ENCODE measurements at places on chromosomes 3 and 15.

GRCh38 chr15:41544650-41545015, 576 bp upstream of the RPAP1 start:
- DNase-seq = no peak

DNA sequence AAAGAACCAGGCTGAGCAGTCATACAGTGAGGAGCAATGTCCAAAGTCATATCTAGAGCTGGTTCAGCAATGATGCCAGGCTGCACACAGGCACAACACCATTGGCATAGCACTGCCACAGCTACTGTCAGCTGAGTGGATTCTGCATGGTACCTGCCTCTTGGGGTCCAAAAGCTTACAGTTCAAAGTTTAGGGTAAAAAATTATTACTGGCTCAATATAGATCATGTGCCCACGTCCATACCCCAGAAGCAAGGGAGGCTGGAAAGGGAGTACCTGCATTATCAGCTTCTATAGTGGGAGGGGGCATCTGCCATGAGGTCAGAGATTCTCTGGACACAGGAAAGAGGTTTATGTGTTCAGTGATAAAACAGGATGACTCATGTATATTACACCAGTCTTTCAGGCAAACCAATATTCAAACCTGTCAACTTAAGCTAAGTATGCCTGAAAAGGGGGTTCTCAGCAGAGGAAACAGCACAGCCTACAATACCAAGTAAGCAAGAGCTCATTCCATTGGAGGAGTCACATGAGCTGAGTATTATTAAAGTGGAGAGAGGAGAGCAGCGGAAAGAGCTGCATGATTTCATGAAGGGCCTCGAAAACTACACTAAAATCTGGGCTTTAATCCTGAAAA, 99.0 kb downstream of the ANO10 start:
- no peak for DNase-seq

- DNase-seq = no peak
Measured at GRCh38 chr3:169399068-169399467, 264.4 kb downstream of the MECOM start.

GRCh38 chr3:14332392-14332791, 70.0 kb upstream of the SLC6A6 start:
- DNase-seq = no peak

- DNase-seq = no peak
Measured at GRCh38 chr15:88803241-88803919, at the start of gene ACAN. Gene ACAN (plus strand): TSS chr15:88803436. CDS start chr15:88836207, 32,771 bp downstream.

GRCh38 chr3:23949784-23950183, 4.7 kb downstream of the NR1D2 start:
- DNase-seq = no peak

GRCh38 chr3:147654827-147655226, 245.7 kb downstream of the ZIC1 start:
- DNase-seq = no peak

DNA sequence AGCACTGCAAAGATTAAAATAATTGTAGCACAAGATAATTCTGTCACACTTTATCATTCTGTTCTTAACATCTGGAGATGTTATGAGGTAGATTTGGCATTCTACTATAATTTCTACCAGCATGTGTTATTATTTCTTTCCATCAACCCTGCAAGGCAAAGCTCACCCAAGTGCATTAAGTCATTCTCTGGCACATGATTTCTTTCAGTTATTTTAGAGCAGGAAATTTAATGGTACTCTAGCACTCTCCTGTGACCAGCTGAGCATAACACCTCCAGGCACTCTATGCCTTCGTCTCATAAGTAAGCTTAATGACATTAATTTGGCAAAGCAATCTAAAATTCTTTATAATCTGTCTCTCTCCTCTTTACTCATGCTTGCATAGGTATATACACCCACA, 300.2 kb upstream of the GPR149 start:
- DNase-seq = no peak

DNA sequence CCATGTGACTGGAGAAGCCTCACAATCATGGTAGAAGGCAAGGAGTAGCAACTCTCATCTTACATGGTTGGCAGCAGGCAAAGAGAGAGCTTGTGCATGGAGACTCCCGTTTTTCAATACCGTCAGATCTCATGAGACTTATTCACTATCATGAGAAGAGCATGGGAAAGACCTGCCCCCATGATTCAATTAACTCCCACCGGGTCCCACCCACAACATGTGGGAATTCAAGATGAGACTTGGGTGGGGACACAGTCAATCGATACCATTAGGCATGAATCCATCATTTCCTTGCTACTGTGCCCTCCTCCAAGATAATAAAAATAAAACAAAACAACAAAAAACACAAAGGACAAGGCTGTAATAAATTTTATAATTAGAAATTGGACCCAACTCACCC, 384.7 kb upstream of the MEIS2 start:
- no peak for DNase-seq

DNA sequence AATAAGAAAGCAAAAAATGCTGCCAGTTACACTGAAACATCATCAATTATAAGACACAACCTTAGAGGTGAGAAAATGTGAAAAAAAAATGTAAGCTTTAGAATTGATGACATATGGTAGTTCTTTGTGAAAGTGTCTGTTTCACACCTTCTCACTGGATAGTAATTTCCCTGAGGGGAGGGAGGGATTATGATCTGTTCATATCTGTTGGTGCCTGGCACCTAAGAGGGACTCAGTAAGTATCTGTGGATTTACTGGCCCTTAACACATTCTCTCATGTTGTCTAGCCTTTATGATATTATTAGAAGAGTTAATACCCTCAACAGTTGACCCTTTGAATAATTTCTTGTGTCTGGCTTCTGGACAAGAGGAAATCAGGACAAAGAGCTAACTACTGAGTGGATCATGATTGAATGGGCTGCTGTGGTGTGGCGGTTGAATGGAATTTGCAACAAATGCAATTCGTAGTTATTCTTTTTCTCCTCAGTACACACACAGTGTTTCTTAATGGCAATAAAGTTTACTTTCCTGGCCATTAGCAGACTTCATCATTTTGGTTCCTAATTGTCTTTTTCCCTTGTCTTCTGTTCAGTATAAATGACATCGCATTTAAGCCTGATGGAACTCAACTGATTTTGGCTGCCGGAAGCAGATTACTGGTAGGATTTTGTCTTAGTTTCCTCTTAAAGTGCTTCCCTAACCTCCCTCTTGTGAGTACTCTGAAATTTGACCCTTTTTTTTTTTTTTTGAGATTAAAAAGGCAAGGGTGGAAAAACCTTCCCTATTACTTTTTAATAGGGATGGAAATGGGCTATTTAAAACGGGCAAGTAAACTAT, 9.5 kb downstream of the IFT122 start:
- DNase-seq = no peak

DNA sequence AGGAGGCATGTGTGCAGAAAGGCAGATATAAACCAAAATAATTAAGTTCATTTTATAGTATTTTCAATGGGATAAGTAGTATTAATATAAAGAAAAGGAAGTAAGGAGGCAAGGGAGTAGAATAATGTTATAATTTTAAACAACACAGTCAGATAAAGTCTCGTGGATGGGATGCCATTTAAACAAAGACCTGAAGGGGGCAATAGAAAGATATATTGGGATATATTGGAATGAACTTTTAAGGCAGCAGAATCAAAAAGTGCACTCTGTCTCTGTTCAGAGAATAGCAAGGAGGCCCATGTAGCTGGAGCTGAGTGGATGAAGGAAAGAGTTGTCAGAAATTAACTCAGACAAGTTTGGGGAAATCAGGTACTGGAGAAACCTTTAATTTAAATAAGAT, 158.7 kb downstream of the CGGBP1 start:
- DNase-seq = no peak

DNA sequence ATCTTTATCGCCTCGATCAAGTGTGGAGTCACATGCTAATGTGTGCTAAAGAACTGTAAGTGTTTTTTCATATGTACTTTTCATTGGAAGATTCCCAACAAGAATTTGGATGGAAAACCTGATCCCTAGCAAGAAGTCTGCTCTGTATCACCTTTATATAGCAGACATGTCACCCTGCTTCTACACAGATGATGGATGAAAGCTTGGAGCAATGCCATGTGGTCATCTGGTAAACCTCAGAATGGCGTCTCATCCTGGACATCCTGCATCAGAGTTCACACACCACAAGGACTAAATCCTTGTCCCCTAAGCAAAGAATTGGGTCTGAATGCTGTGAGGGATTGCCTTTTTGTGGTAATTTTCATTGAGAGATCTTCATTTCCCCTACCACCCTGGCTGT, 42.1 kb upstream of the CTDSPL start:
- DNase-seq = no peak

DNA sequence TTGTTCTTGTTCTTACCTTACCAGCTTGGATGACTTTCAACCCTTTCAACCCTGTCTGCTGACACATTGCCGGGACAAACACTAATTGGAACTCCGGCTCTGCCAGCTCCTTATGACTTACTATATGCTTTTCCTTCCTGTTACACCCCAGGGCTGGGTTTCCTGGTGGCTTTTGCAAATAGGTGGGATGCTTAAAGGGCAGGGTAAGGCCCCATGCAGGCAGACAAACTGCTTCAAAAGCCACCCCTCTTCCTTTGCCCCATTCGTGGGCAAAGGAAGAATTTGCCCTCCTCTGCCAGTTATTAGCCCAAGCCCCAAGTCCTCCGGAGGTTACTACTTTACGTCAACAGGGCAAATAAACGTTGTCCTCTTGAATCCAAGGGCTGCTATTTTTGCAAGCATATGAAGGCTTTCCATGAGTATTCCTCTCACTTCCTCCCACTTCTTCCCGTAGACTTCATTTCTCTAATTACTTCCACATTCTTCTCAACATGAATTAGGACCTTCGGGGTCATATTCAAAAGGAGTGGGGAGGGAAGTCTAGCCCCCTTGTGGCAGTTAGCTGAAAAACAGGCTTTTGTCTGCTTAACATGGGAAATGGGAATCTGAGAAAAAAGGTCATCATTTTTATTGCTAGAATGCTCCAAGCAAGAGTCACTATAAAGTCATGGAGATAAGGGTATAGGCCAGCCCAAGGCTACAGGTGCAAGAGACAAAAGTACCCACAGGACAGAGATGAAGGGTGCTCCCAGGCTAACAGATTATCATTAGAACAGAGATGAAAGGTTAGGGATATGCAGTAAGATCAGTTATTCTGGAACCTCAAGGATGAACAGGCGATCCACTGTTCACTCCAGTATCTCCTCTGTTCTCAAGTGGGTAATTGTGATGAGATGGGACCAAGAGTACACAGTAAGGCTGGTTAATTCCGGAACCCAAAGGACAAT, 56.3 kb upstream of the FSTL1 start:
- no peak for DNase-seq

DNA sequence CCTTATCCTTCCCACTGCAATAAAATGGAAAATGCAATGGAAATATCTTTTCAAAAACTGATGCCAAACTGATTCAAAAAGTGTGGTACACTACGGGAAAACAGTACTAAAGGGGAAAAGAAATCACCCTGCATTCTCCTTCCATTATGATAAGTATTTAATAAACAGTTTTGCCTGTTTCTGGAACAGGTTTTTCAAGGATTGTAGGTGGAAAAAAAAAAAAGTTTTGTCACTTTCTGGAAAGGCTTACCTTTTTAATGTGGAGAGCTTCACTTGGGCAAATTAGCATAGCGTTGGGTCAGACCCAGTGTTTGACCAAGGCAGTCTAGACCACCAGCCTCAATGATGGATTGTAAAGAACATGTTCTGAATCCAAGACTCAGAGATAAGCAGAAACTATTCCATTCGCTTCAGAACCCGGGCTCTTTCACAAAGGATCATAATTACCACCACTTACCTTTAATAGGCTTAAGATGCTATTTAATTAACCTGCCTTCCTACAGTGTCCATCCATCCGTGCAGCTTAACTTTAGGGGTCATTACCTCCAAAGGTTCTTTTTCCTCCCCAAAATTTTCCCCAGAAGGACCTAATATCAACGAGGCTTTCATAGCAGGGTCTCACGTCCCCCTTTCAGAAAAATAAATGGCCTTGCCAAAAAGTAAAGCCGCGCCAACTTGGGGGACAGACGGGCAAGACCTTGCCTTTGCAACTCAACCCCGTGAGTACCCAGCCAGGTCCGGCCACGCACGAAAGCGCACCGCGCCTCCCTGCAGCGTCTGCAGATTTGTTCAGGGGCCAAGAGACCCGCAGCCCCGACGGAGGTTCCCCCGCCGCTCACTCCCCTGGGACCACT, 1.0 kb downstream of the DCBLD2 start:
- DNase-seq = no peak

GRCh38 chr3:135811651-135812050, 153.9 kb upstream of the PPP2R3A start:
- no peak for DNase-seq

GRCh38 chr3:28768439-28768838, 419.8 kb upstream of the AZI2 start:
- no peak for DNase-seq

- DNase-seq = no peak
Measured at GRCh38 chr3:87949189-87949878, 109.5 kb downstream of the CGGBP1 start.

- no peak for DNase-seq
Measured at GRCh38 chr3:183619624-183620251, 15.7 kb upstream of the KLHL24 start.

DNA sequence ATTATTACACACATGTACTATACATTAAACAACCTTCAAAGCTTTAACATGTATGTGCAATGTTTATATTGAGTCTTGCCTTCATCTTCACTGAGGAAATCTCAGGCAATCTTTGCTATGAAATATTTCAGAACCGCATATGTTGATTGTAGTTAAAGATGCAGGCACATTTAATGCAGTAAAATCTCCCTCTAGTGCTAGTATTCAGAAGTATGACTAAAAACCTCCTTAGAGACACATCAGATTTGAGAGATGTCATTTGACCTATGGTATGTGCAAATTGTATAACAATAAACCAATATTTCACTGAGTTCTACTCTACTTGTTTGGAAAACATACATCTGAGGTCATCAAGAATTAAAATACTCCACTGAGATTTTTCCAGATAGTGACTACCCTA, 123.8 kb upstream of the C15orf61 start:
- no peak for DNase-seq

GRCh38 chr3:152127058-152127457, 141.7 kb upstream of the MBNL1 start:
- DNase-seq = no peak

DNA sequence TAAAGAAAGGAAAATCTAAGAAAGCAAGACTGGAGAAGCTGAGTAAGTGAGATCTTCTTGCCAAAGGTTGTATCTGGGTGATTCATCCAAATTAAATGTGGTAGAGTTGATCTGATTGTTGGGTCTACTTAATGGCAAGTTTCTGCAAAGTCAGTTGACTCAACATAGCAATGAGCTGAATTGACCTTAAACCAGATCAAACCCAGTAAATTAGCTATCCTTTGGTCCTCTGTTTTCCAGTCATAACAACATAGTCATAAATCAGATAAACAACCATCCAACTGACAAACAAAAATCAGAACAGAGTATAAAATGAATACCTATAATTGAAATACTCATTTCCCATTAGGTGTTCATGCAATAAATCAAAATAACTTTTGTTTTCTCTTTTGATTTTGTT, 142.6 kb upstream of the CFAP20DC start:
- no peak for DNase-seq

- no peak for DNase-seq
Measured at GRCh38 chr15:64490598-64491259, 30.4 kb downstream of the ZNF609 start.

DNA sequence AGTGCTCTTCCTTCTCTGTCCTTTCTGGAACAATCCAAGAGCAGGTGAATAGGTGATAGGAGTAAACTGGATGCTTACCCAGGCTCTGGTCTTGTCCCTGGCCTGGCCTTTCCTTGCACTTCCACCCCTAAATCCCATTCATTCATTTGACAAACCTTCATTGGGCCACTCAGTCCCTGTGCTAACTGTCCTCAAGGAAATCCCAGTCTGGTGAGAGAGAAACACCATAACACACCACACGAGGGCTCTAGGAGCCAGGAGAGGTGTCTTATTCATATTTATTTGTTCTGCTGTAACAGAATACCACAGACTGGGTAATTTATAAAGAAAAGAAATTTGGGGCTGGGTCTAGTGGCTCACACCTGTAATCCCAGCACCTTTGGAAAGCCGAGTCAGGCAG, 22.8 kb downstream of the EFCC1 start:
- DNase-seq = no peak
